Mammary microvascular endothelial cell (primary cell): ENCODE measurements at places on chromosomes 16 and 17. TPM values are rescaled to one million over a fixed set of nuclear protein-coding genes. Genes with fewer than 3 reads are reported as not detected.

Gene C17orf107
- total RNA-seq, result 0.30 and 0.93 TPM in 2 replicates

Gene ALOX12
- not detected in 2 replicates for total RNA-seq

Gene SLFN12L
- under 0.01 TPM in 1 of 2 replicates, not detected in the other for total RNA-seq

Gene SHISA6
- not detected in 2 replicates for total RNA-seq

Gene EMP2
- total RNA-seq, result 15.8 and 17.7 TPM in 2 replicates

Gene CMC2
- 105 TPM in 2 replicates for total RNA-seq
